Aorta (tissue), 5 donors: ENCODE measurements at places on chromosomes 1 and 21.

GRCh38 chr1:163440090-163440489, 118.3 kb downstream of the NUF2 start:
- DNase-seq: no peak

DNA sequence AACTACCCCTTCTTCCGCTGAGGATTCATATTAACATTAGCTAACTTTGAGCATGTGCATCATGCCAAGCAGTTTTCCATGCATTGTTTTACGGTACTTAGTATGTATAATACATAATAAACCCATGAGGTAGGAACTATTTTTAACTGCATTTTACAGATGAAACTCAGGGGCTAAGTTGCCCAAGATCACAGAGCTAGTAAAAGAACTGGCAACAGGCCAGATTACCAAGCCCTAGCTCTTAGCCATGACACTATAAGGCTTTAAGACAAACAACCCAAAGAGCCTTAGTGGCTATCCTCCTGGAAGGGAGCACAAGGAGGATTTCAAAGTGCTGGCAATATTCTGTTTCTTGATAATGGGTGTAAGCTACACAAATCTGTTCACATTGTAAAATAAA, 6.1 kb downstream of the AK2 start:
- no peak for DNase-seq

DNA sequence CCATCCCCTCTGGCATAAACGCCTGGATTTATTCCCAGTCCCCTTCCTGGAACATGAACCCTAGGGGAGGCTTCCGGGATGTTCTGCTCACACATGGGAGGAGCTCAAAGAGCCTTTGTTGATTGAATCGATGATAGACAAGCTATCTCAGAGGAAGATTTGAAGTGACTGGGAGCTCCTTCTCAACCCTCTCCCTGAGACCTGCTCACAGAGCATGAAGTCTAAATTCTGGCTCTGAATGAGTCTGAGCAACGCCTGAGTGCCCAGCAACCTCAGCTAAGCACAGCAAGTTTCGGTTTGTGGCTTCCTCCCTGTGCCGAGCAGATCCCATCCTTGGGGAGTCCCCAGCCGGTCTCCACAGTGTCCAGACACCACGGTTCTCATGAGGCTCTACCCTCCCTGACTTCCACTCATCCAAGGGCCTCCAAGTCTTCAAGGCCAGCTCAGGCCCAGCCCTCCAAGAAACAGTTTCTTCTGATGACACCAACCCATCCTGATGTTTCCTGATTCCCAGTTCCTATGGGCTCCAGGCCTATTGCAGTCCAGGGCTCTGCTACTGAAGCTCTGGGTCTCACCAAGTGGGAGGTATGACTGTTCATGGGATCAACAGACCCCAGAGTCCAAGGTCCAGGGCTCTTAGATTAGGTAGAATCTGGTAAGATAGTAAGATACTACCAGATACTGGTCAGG, 190.8 kb downstream of the DYRK1A start:
- DNase-seq: no peak

- DNase-seq: no peak
Measured at GRCh38 chr1:228047183-228047466, 35.4 kb upstream of the ARF1 start.

DNA sequence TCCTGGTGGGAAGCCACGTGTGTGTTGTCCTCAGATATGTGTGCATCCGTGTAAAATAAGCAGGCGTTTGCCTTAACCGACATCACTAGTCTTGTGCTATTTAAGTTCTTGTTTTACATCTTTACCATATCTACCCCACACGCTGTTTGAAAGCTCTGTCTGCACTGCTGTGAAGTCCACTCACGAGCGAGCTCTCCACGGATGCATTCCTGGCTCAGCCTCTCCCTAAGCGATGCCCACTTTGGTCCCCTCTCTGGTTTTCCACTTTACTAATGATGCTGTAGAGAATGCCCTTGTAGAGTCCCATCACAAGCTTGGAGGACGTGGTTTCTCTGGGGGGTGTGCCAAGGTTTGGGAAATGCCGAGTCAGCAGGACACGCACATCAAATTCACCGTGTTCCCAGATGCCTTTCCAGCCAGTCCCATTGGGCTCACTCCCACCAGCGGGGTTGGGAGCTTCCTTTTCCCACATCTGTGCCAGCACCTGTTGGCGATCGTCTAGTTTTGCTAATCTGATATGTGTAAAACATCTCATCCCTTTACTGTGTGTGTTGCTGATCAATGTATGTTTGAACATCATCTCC, 43.8 kb downstream of the ACTL8 start:
- DNase-seq: no peak

DNA sequence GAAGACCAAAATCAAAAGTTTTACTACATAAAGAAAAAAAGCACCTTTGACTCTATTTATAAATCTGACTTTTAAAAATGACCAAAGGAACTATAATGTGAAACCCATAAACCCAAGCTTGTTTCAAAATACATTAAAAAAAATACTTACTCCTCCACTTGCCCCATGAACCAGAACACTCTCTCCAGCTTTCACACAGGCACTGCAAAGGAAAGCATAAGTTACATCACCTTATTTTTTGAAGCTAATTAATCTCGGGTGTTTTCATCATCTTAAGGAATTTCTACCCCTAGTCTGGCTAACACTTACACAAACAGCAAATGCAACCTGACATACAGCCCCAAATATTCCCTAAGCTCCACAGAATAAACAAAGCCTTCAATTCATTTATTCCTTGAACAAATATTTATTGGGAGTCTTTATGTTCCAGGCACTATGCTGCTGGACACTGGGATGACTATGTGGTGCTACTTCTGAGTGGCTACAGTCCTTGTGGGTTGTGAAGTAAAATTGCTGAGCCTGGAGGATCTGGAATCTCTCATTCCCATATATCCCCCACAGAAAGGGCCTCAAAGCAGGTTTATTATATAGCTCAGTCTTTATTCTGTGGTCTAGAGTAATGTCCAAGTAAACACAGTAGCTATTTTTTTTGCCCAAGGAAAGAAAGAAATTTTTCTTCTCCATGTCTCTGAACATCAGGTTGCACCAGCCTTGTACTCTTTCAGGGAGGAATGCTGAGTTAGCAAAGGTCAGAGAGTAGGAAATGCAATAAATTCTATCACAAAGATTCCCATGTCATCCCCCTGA, 18.2 kb downstream of the CRYZ start:
- no peak for DNase-seq

GRCh38 chr21:36550761-36551160, 70.8 kb upstream of the CLDN14 start:
- DNase-seq: peak; percentile 81
